ENCODE measurements at places on chromosomes 11 and 22.

- no peak for DNase-seq
These were observed 72.5 kb upstream of the ZBED5 start for GRCh38 chr11:10930224-10930971.

- DNase-seq: no peak
These were observed 6.7 kb upstream of the SYT7 start for GRCh38 chr11:61587541-61587941.

DNA sequence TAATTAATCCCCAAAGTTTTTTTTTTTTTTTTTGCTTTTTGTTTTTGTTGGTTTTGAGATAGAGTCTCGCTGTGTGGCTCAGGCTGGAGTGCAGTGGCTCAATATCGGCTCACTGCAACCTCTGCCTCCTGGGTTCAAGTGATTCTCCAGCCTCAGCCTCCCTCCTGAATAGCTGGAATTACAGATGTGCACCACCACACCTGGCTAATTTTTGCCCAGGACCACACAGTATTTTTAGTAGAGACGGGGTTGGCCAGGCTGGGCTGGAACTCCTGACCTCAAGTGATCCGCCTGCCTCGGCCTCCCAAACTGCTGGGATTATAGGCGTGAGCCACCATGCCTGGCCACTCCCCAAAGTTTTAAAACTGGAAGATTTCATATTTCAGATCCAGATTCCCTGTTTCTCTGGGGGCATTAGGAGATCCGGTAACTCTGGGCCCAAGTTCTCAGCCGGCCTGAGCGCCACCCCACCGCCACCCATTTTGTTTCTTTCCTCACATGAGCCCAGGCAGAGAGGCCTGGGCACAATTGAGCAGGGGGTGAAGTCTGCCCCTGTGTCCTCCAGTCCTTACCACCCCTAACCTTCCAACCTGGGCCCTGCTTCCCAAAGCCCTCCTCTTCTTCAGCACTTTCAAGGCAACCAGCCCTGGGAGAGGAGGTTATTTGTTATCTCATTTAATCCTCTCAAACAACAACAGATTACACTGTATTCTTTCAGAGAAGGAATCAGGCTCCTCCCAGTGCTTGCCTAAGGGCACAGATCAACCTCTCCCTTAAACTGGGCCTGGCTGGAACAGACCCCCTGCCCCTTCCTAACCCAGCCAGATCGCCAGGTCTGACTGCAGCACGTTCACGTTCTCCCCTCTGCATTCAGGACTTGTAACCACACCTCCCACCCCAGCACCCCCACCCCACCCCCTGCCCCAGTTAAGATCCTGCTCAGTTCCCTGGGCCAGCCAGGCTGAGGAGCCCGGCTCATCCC lies 1.9 kb upstream of the CSNK1E start:
- DNase-seq: no peak

GRCh38 chr22:49866646-49867045 lies 13.0 kb downstream of the ZBED4 start:
- no peak for DNase-seq

- no peak for DNase-seq
These were observed 110.8 kb downstream of the TEAD1 start for GRCh38 chr11:12784987-12785386.

DNA sequence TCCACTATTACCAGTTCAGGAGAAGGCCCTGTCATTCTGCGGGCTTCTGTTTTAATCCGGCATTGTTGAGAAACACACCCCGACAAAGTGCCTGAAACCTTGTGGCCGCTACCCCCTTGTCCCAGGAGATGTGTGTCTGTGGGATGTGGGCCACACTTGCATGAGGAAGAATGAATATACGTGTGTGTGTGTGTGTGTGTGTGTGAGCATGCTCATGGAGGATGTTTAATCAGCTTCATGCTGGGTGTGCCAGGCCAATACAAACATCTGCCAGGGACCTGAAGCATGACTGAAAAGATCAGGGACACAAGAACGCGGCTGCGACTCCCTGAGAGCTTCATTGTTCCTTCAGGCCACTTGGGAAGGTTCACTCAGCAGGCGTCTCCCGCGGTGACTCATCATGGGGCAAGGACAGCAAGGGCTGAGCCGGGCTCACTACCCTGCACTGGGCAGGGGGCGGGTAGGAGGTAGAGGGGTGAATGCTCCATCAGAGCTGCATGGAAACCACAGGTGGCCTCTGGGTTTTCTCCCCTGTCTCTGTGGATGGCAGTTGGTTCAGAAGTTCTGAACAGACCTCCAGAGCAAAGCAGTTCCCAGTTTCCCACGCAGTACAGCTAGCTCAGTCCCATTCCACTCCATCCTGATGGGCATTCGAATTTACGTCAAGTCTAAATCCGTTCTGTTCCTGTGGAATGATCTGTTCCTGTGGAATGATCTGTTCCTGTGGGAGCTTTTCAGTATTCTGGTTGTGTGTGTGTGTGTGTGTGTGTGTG lies 7.0 kb upstream of the MALAT1 start:
- no peak for DNase-seq

DNA sequence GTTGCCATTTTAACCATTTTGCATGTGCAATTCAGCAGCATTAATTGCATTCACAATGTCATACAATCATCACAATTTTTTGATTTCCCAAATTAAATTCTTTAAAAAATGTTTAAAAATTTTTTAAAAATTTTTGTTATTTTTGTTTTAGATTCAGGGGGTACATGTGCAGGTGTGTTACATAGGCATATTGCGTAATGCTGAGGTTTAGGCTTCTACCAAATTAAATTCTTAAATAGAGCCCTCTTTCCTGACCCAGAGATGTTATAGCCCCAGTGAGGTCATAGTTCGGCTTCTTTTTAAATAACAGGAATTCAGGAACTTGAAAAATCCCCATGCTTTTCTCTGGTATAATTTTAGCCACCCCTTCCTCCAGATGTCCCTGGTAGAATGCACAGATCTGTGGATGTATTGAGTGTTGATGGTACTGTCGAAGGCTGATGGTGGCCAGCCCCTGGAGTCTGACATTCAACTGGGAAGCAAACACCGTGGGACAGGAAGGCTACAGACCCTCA lies 11.3 kb upstream of the AMPD3 start:
- no peak for DNase-seq

- no peak for DNase-seq
These were observed 66.8 kb downstream of the ZC3H12C start for GRCh38 chr11:110160016-110160415.

- no peak for DNase-seq
These were observed 39.9 kb upstream of the SMIM38 start for GRCh38 chr11:69115586-69116560.

DNA sequence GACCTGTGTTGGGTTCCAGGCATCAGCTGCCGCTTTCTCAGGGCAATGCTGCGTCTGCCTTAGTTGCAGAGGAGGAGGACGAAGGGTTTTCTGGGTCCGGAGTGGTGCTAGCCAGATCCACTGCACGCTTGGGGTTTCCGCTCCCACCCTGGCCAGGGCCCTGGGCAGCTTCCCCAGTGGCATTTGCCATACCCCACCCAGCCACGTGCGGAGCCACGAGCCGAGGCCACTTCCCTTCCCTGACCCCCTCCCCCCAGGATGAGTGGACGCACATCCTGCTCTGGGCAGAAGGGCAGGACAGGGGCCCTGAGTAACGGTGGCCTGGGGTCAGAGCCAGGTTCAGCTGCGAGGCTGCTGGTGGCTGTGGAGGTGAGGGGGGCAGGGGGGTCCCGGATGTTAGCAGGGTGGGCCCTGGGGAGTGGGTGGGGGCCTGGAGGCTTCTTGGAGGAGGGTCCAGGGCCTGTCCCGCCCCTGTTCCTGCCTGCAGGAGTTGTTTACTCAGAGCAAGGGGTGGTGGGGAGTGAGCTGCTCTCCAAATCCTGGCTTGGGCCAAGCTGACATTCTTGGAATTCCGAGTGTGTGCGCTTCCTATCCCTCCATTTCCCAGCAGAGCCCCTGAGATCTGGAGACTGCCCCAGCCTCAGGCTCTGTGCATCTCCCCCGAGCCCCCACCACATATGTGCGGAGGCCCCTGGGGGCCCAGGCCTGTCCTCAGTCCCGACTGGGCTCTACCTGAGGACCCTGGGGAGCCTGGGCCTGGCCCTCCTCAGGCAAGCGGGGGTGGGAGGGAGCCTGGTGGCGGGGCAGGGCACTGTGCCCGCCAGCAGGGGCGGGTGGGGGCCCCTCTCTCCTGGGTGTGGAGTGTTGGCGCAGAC lies 1.4 kb downstream of the TSPAN4 start:
- no peak for DNase-seq

DNA sequence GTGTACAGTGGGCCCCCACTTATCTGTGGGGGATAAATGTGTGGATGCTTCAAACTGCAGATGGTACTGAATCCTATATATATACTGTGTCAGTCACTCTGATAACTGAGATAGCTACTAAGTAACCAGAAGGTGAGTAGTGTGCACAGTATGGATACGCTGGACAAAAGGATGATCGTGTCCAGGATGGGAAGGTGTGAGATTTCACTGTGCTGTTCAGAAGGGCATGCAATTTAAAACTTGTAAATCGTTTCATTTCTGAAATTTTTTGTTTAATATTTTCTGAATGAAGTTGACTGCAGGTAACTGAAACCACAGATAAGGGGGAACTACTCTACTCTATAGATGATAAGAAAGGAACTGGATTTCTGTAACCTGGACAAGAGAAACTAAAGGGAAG lies 52.1 kb upstream of the SESN3 start:
- DNase-seq: no peak

- DNase-seq: no peak
These were observed 8.3 kb upstream of the SORL1 start for GRCh38 chr11:121443688-121444275.

- no peak for DNase-seq
These were observed 48.1 kb downstream of the SMIM38 start for GRCh38 chr11:69203901-69204245.

- DNase-seq: no peak
These were observed 92.2 kb downstream of the LUZP2 start for GRCh38 chr11:24589064-24589463.

- no peak for DNase-seq
These were observed 31.7 kb upstream of the CSNK1E start for GRCh38 chr22:38348751-38349496.

- no peak for DNase-seq
These were observed 398 bp upstream of the CRACR2B start for GRCh38 chr11:827146-827896.

GRCh38 chr11:68601147-68601546 lies 83.2 kb upstream of the GAL start:
- DNase-seq: no peak

DNA sequence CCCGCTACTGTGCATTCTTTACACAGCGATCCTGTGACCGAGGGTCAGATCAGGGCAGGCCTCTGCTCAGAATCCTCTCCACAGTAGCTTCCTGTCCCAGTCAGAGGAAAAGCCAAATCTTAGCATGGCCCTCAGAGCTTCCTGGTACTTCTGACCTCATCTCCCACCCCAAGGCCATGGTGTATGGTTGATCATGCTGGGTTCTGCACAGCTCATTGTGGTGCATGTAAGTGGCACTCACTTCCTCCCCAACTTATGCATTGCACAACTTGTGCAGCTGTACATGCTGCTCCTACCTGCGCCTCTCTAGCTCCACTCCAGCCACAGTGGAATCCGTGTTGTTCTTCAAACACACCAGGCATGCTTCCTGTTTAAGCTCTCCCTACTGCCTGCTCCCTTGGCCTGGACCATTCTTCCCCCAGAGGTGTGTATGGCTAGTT lies 20.3 kb downstream of the BMAL1 start:
- DNase-seq: no peak

DNA sequence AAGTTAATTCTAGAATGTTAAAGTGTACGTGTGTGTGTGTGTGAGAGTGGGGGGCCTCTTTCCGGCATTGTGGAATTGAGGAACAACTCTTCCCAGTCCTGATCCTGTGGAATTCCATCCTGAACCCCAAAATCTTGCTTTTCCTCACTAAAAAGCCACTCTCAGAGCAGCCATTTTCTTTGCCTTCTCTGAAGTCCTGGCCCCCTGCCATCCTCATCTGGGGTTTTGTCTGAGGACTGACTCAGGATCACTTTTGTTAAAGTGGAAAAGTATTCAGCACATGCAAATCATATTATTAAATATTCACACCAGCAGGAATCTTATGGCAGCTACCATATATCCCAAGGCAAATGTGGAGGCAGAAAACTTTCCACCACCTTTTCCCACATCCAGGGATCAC lies 3.8 kb downstream of the SCN4B start:
- DNase-seq: no peak

DNA sequence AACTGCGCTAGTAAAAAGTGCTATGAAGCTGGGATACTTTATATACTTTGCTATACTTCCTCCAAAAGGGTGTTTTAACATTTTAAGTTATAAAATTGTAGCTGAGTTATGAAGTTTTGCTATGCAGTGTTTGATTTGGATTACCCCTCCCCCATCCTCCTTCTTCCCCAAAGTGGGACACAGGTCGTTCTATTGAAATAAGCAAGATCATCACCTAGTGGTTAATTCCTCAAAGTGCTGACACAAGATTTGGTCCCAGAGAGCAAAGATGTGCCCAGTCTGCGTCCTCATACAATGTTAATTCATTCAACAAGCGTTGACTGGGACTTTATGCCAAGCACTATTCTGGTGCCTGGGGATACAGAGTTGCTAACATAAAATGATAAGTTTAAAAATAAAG lies 78.5 kb downstream of the SPON1 start:
- DNase-seq: no peak

GRCh38 chr11:776561-777287 lies 563 bp downstream of the GATD1 start:
- no peak for DNase-seq

GRCh38 chr11:94926698-94927237 lies 46.6 kb downstream of the CWC15 start:
- no peak for DNase-seq

- no peak for DNase-seq
These were observed 45.8 kb downstream of the OSBPL5 start for GRCh38 chr11:3119141-3119821.

- no peak for DNase-seq
These were observed 121.9 kb upstream of the HSD17B12 start for GRCh38 chr11:43558556-43559127.

- DNase-seq: no peak
These were observed 32.9 kb downstream of the SCUBE1 start for GRCh38 chr22:43310311-43310710.

DNA sequence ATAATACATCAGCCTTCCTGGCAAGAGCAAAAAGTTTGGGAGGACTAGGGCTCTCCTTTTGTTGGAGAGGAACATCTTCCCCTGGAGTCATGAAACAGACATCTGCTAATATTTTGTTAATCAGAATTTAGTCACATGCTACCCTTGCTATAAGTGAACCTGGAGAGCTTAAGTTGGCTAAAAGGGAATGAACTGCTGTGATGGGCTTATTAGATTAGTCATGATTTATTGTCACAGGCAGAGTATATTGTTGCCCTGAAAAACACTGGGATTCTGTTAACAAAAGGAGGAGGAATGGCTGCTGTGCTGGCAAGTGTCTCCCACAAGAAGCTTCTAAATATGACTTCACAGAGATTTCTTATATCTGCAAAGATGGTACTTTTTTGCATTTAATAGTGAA lies 16.0 kb downstream of the TCP11L1 start:
- DNase-seq: no peak

DNA sequence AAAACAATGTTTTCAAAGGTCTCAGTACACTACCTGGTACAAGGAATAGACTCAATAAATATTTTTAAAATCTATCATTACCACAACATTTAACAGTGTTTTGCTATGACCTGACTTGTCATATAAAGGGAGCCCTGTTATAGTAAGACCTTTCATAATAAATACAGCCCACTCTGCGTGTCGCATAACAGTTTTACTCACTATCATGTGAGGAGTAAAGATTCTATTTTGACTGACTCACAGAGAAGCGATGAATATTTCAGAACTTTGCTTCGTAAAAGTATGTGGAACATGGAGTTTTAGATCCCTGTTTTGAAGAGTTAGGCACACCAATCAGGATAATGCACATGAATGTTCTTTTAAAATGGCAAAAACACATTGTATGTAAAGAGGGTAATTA lies 531.2 kb downstream of the KCNA4 start:
- DNase-seq: no peak

Measured in GM12864 (cell line).